ENCODE measurements at places on chromosomes 11 and 22.

GRCh38 chr11:128540469-128540868 lies 46.9 kb downstream of the ETS1 start:
- no peak for DNase-seq

DNA sequence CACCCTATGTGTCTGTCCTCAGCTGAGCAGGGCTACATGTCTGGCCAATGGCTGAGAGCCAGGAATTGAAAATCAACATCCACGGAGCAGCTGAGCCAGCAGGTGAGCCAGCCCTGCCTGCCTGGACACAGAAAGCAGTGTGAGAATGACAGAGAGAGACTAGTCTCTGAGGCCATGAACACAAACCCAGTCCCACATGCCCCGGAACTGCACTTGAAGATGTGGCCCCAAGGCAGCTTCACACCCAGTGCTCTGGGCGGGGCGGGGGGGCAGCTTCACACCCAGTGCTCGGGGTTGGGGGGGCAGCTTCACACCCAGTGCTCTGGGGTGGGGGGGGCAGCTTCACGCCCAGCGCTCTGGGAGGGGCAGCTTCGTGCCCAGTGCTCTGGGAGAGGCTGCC lies 37.6 kb downstream of the TRMU start:
- no peak for DNase-seq

DNA sequence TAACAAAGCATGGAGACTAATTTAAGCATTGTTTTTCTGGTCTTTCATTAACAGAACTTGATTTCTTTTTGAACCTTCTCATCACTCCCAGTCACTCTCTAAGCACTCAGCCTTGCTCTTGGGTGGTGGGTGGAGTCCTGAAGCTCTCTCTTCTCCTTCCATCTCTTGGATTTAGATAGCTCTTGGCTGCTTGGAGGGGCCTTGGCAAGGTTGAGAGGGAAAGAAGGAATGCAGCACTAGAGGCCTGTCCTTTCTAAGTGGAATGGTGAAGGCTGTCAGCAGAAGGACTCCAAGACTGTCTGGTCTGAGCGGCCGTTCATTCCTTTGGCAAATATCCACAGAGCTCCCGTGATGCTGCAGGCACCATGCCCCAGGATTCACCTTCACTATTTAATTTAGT lies 168.6 kb upstream of the E2F8 start:
- DNase-seq, result no peak

DNA sequence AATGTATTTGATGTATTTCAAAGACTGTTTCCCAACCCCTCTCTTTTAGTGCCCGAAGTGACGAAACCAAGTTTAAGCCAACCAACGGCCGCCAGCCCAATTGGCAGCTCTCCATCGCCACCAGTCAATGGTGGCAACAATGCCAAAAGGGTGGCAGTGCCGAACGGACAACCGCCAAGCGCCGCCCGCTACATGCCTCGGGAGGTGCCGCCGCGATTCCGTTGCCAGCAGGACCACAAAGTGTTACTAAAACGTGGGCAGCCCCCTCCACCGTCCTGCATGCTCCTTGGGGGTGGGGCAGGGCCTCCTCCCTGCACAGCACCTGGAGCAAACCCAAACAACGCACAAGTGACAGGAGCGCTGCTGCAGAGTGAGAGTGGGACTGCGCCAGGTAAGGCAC lies 84.1 kb downstream of the TNRC6B start:
- DNase-seq, result no peak

DNA sequence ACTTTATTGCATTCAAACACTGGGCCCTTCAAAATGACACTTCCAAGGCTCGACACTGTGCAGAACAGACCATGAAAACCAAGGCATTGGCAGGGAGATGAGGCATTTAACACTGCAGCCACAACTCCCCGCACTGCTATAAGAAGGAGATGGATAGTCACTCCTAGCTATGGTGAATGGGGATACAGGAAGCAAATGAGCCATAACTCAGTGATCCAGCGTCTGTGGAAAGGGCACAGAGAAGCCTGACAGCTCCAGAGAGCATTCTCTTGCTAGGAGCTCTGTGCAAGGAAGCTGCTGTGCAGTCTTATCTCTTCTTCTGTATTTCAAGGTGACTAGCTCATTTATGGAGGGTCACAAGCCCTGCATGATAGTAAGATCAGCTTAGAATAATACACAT lies 20.9 kb downstream of the HPS4 start:
- no peak for DNase-seq

GRCh38 chr11:70854901-70855556 lies 397.3 kb downstream of the SHANK2 start:
- no peak for DNase-seq

DNA sequence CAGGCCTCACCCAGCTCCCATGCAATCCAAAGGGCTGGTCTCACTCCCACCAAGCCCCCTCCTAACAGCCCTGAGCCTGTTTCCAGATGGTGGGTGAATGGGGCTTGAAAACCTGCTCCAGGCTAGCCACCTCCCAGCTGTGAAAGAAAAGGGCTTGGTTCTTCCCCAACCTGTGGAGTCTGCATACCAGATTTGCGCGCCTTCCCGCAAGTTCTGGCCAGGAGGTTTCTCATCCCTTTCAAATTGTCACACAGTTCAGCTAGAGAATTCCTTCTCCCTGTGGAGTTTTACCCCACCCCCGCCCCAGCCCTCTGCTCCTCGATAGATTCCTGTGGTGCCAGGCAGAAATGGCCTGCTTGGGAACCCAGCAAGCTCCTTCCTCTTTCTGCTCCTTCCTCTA lies 734.6 kb upstream of the FAT3 start:
- DNase-seq, result no peak

- DNase-seq, result peak; percentile 82
Observed at GRCh38 chr22:42977569-42977968, 37.4 kb downstream of the PACSIN2 start.

DNA sequence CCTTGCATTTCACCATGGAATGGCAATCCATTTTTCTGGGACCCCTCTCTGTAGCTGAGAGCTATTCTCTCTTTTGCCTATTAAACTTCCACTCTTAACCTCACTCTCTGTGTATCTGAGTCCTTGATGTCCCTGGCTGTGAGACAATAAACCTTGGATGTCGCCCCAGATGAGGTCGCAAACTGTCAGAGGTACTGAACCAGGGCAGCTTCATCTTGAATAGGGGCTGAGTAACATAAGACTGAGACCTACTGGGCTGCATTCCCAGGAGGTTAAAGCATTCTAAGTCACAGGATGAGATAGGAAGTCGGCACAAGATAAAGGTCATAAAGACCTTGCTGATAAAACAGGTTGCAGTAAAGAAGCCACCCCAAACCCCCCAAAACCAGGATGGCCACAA lies 68.0 kb downstream of the RSF1 start:
- no peak for DNase-seq

GRCh38 chr11:70301721-70302418 lies 31.4 kb downstream of the PPFIA1 start:
- no peak for DNase-seq

GRCh38 chr22:17269224-17269606 lies 50.0 kb upstream of the ADA2 start:
- peak; percentile 25 for DNase-seq

DNA sequence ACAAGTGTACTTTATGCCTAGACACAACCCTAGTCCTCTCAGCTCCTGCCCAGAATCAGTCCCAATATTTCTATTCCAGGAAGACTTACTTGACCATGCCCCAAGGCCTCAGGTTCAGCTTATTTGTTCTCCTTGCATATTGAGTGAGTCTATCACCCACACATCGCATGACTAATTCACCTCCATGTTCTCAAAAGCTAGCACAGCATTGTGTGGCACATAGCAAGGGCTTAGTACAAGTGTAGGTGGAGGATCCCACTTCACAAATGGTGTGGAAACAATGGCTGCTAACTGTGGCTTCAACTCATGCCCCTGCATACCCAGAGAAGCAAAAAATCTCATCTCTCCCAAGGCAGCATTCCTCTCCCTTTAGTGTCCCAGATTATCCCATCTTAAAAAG lies 602.6 kb upstream of the API5 start:
- no peak for DNase-seq

DNA sequence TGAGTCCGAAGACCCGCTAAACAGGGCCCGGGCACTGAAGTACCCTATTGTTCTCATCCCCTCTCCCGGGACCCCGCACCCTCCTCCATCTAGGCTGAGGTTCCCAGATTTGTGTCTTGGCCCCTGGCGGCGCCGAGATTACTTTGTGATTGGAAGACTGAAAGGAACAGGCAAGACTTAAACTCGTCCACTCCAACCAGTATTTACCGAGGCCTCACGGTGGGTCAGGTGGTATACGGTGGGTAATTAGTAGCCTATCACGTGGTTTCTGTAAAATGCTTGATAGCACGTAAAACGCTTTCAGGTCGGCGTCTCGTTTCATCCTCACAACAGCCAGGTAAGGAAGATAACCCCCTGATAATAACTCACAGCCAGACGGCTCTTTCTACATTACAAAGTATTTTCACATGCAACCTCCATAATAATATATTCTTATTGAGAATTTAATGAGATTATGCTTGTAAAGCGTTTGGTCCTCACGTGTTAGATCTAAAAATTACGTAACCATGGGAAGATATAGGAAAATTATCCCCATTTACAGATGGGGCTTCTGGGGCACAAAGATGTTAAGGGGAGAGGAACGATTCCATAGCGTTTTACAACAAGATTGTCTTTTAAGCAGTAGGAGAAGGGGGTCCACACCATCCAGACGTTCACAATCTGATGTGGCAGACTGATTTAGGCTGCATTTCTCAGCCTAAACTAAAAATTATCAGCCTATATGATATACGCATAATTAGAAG lies 642 bp upstream of the PIK3C2A start:
- peak; percentile 39 for DNase-seq

GRCh38 chr11:130868086-130868710 lies 48.1 kb downstream of the SNX19 start:
- DNase-seq, result no peak

DNA sequence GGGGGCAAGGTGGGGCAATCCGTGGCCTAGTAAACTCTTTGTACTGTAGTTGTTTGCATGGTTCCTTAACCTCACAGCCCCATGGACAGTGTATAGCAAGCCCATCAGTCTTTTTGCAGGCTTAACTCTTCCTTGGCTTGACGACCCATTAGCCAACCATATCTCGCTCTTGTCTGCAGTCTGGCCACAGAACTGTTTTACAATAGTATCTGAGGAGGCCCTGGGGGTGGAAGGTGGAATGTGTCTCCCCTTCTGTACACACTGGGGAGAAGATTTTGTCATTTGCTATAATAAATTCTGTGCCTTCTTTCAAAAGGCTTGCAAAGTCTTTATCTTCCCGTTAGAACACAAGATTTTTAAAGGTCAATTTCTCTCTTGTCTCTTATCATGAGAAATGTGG lies 190.3 kb upstream of the NARS2 start:
- DNase-seq, result no peak

- no peak for DNase-seq
Observed at GRCh38 chr11:119160151-119160550, 8.4 kb upstream of the NLRX1 start.

DNA sequence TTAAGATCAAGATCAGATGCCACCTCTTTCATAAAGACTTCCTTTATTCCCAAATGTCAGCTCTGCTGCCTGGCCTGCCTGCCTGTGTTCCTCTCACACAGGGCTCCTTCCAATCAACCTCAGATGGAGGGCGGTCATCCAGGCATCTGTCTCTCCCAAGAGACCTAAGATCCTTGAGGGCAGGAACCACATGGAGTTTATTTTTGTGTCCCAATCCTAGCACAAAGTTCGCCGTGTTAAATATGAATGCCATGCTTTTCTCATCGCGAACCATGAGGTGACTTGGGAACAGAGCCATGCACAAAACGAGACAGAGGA lies 72.7 kb upstream of the ARFGAP3 start:
- DNase-seq, result no peak

DNA sequence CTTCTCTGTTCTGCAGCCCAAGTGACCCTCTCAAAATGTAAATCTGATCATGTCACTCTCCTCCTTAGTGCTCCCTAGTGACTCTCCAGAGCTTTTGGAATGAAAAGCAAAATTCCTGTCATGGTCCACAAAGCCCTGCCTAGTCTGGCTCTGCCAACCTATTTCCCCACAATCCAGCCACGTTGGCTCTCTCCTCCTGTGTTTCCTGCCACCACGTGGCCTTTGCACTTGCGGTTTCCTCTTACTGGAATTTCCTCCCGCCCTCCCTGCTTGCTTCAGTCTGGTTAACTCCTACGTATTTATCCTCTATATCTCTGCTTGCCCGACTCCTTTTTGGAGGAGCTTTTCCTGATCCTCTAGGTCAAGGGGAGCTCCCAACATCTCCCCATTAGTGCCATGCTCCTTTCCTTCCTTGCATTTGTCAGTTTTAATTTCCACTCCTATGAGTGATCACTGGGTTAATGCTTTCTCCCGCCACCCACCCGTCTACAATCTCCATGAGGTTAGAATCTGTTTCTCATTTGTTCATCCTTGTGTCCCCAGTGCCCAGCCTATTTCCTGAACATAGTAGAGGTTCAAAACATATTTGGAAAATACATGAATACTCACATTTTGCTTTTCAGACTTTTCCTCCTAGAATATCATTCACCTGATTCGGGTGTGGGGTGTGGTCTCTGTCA lies 11.5 kb downstream of the NNMT start:
- peak; percentile 49 for DNase-seq

Data from suppressor macrophage (primary cell).